Stimulated activated CD4-positive, alpha-beta T cell treated with anti-CD3 and anti-CD28 coated beads, TNF-alpha, amount 100 ng/mL, for 1 hour (primary cell): ENCODE measurements at places on chromosomes 1 and 21.

DNA sequence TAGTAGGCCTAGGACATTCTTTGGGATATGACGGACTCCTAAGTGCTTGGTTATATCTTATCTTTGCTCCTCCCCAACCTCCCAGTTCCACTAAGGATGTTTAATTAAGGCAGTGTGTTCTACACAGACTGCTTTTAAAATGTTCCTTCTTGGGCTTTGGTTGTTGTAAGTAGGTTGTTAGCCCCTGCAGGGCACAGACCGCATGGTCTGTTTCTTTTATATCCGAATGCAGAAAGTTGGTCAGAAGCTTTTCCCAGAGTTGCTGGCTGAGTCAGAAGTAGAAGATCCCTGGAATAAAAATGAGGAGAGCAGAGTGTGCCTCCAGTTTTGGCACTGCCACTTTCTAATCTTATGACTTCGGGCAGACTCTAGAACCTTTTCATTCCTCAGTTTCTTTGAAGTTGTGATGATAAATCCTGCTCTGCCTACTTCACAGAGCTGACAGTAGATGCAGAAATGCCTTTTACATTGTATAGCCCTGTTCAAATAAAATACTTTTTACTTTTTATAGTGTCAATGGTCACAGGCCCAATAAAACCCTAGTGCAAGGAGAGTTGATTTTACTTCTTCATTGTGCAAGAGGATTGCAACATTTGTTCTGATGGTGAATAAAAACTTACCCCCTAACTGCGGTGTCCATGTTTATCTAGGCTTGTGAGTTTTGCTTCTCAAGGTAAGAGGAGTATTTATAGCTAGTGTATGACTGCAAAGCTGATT is 18.4 kb downstream of the FMN2 start:
- DNase-seq = no peak

DNA sequence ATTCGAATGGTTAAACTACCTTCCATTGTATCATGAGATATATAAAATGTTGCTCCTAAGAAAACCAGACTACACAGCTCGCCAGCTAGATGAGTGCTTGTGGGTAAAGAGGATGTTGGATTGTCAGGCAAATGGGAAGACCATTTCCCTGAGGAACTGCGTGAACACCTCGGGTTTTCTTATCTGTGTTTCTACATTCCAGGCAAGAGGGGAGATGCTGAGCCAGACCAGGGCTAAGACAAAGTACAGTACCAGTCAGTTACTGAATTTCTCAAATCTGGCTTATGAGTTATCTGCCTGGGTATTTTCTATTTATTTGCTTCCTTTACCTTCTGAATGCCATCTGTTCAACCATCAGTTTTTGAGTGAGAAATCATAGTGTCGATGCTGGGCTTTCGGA is 170.8 kb downstream of the PLA2G4A start:
- DNase-seq = no peak

DNA sequence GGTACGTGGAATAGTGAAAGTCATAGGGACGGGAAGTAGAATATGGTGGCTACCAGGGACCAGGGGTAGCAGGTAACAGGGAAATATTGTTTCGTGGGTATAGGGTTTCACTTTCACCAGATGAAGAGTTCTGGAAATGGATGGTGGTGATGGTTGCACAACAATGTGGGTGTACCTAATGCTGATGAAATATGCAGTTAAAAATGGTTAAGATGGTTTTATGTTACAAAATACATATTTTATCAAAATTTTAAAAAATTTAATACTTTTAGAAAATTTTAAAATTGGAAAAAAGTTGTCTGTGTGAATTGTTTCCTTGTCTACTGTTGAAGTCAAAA is 55.5 kb upstream of the TLR5 start:
- DNase-seq = no peak

DNA sequence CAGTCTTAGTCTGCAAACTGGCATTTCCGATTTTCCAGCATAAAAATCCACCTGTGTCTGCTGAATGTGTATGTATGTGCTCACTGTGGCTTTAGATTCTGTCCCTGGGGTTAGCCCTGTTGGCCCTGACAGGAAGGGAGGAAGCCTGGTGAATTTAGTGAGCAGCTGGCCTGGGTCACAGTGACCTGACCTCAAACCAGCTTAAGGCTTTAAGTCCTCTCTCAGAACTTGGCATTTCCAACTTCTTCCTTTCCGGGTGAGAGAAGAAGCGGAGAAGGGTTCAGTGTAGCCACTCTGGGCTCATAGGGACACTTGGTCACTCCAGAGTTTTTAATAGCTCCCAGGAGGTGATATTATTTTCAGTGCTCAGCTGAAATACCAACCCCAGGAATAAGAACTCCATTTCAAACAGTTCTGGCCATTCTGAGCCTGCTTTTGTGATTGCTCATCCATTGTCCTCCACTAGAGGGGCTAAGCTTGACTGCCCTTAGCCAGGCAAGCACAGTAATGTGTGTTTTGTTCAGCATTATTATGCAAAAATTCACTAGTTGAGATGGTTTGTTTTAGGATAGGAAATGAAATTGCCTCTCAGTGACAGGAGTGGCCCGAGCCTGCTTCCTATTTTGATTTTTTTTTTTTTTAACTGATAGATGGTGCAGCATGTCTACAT is 2.5 kb upstream of the OLFML3 start:
- DNase-seq = no peak
